ENCODE measurements at places on chromosomes 12 and 14.

GRCh38 chr14:99734406-99735051 is 50.4 kb downstream of the CYP46A1 start:
- no peak for DNase-seq

- no peak for DNase-seq
Measured at GRCh38 chr12:47818467-47819137, 1.1 kb downstream of the HDAC7 start.

DNA sequence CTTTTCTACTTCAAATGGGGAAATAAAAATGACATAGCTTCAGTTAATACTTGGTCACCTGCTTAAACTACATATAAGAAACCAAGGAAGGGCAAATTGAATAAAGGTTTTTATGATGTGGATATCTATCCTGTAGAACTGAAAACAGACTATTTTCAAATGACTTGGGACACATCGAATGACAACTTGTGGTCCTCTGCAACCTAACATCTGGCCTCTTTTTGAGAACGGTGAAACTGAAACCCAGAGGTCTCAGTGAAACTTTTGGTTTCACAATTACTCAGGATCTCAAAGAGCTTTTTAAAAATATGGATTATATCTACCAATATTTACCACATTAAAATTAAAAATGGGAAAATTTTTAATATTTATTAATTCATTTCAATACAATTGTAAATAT is 65.2 kb downstream of the PPP2R5E start:
- no peak for DNase-seq

GRCh38 chr14:64953310-64953654 is 10.7 kb upstream of the GPX2 start:
- no peak for DNase-seq

DNA sequence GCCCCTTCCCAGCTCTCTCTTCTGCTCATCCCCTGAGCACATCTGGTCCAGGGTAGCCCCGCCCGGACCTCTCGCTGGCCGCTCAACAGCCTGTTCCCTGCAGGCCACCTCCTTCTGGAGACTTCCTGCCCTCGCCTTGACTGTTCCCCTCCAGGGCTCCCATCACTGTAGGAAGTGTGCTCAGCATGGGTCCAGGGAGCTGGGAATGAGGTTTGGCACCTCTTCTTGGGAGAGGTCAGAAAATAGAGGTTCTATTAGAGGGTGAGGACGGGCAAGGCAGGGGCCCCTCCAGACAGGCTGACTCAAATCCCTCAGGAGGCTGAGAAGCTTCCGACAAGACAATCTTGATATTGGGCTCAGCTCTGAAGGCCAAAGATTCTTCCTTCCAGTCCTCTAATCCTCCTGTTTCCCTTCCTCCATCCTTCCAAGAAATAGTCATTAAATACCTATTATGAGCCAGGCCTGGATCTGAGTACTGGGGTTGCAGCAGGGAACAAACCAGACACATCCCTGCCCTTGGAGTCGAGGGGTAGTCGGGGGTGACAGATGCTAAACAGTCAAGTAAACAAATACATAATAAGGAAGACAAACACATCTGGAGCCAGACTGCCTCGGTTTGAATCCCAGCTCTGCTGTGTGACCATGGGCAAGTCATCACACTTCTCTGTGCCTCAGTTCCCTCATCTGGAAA is 30.6 kb downstream of the CMKLR1 start:
- DNase-seq = no peak

GRCh38 chr12:129776977-129777667 is 126.7 kb downstream of the TMEM132D start:
- no peak for DNase-seq

DNA sequence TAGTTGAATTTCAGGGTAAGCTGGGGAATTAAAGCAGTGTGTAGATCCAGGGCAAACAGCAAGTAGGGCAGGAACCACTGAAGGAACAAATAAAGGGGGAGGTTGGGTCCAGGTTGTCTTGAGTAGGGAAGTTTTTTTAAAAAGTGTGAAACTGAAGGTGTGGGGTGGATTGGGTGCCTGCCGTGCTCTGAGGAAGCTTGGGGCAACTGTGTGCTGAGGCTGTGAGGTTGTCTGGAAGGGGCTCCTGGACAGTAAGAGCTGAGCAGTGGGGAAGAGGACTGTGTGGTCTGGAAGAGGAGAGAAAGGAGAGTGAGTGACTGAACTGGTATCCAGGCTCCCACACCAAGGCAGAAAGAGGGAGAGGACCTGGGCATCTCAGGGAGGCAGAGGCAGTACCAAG is 10.9 kb upstream of the GPR162 start:
- DNase-seq = no peak

DNA sequence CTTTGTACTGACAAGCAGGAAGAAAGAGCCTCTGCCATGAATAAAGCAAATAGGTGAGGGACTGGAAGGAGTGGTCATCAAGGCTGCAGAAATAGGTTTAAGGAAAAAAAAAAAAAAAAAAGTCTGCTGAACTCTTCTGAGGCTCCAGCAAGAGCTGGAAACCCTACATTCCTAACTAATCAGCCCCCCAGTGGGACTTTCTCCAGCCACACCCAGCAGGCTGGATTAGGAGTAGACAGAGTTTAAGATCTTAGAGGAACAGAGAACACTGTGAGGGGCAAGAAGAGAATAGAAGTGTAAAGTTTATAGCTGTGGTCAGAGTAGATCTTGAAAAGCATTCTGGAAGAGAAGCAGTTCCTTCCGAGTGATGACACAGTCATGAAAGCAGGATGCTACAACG is 66.4 kb downstream of the ATXN2 start:
- DNase-seq = no peak

- DNase-seq = no peak
Measured at GRCh38 chr14:30533126-30533525, 25.8 kb upstream of the G2E3 start.

DNA sequence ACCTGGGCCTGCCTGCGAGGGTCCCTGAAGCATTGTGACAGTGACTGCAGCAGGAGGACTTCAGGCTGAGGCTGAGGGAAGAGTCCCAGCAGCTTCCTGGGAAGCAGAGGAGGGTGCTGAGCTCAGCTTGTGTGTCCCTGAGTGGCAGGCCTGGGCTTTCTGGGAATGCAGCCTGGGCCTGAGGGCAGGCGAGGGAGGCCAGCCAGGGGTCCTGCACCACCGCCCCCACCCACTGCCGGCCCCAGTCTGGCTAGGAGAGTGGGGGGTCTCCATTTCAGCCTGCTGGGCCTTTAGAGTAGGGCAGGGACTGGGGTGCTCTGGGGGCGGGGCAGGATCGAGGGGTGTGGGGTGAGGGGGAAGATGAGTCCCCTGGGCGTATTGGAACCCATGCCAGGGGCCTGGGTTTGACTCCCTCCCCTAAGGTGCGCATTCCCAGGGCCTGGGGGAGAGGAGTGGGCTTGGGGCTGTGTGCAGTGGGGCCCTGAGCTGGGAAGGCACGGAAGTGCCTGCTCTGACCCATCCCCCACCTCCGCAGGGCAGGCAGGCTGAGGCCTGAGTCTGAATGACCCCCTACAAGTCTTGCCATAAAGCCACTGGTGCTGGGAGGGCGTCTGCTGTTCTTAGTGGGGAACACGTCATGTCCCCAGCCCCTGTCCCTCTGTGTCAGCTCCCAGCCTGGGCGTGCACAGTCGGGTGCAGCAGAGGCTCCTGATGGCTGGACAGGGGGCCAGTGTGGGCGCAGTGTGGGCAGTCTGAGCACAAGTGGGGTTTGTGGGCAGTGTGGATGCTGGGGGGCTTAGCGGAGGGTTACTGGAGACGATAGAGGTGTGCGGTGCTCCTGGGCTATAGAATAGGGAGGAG is 46.4 kb downstream of the KRT80 start:
- no peak for DNase-seq

DNA sequence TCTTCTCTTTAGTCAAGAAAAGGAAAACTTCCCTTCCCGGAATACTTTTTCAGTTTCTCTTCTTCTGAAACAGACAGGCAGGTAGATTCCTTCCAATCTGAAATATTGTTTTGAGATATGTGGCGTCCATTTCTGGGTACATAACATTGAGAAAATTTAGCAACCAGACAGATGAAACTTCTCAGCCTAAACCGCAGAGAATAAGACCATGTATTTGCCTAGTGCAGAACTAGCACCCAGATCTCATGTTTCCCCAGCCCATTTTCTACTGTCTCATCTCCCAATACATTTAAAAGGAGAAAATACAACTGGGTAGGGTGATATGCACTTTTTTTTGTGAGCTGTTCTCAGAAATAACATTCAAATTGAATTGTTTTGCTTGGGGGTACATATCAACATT is 6.4 kb downstream of the AVPR1A start:
- DNase-seq = no peak

DNA sequence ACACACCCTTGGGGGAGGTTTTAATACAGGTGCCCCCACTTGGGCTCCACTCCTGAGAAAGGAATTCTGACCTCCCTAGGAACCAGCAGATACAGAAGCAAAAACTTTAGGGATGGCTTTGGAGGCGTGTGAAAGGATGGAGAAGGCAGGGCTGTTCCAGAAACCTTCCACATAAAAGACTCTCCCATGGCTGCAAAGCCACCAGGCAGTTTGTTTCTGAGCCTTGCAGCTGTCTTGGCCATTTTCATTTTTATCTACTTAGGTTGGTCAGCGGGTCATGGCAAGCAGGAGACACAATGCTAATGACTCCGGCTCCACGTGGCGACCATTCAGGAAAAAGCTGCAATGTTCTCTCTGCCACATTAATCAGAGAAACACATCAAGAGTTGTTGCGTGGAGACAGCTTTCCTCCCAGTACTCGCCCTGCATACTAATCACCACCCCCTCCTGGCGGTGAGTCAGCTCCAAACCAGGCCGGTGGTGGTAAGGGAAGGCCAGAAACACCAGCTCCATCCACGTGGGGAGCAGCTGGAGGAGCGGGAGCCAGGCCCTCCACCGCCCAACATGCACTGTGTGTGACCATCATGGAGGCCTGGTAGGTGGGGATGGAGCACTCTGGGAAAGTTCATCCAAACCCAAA is 30.9 kb upstream of the IRF2BPL start:
- DNase-seq = no peak

DNA sequence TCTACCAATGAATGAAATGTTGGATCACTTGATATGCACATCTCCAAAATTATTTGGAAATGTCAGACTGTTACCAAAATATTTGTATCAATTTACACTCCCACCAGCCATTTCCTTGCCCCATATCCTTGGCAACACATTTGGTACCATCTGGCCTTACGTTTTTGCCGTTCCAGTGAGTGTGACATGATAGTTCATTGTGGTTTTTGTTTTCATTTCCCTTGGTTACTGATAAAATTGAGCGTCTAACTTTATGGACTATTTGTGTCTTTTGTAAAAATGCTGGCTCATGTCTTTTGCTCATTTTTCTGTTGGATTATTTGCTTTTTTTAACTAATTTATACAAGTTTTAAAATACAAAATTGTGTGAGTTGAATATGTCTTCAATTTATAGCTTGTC is 11.0 kb downstream of the KLHDC1 start:
- DNase-seq = no peak

DNA sequence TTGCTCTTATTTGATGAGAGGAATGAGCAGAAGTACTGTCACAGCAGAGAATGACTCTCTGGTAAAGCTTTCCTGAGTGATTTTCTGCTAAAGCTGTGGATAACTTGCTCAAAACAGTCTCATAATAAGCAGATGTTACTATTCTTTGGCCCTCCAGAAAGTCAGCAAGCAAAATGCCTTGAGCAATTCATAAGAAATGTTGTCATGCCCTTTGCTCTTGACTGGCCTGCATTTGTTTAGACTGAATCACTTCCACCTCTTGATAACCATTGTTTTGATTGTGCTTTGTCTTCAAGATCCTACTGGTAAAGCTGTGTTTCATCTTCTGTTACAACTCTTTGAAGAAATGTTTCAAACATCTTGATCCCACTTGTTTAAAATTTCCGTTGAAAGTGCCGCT is 457.9 kb upstream of the FOXG1 start:
- DNase-seq = no peak

GRCh38 chr12:8816448-8817050 is 5.9 kb upstream of the A2ML1 start:
- no peak for DNase-seq

DNA sequence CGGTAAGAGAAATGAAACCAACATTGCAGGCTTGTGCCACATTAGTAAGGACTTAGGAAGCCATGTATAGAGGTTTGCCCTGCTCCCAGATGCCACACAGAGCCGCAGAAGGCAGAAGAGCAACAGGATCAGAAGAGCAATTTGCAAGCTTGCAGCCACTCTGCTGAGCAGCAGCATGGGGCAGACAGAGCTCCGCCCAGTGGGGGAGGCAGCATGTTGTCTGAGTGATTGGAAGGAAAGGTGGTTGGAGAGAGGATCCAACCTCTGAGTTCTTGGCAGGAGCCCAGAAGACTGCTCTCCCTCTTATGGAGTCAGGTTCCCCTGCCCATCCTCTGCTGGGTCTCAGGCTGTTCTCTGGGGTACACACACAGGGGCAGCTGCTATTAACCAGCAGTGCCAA is 2.3 kb upstream of the KRT6A start:
- no peak for DNase-seq

DNA sequence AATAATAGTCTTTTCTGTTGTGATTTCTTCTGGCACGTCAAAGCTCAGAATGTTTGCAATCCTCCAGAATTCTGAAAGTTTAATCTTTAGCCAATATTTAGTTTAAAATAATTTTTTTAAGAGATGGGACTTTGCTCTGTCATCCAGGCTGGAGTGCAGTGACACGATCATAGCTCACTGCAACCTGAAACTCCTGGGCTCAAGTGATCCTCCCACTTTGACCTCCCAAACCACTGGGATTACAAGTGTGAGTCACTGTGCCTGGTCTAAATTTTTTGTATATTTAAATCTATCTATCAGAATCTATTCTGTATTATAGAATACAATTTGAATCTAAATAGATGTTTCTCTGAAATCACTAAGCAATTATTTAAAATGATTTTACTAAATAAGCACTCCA is 572.7 kb downstream of the VRK1 start:
- no peak for DNase-seq

DNA sequence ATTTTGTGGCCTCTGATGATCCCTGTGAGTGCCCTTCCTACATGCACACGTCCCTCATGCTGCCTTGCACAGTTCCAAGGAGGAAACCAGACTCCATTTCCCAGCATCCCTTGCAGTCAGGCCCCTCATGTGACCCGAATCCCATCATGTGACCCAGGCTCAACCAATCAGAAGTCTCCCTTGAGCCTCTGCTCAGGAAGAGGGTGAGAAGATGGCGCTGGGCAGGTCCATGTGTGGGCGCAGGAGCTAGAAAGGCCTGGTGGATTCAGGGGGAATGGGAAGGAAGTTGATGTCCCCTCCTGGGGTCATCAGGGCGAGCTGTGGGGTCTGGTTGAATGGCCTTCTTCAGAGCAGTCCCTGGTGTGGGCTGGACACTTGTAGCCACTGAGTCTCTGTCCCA is 240.5 kb downstream of the ADGRD1 start:
- no peak for DNase-seq

- no peak for DNase-seq
Measured at GRCh38 chr12:121975021-121975420, 46.7 kb upstream of the BCL7A start.

DNA sequence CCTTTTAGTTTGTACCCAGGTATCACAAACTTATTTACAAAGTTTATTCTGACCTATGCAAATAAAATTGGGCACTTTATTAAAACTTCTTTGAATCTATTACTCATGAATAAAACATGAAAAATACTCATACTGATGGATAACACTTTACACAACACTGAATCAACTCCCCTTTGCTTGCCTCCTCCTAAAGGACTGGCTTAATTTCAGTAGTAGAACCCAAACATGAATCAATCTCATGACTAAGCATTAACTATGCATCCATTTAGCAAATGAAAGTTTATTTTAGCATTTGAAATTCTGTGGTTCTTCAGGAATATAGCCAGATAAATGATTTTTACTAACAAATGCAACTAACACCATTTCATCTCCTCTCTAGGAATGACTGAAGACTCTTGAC is 32.4 kb downstream of the DENND5B start:
- no peak for DNase-seq
